ENCODE measurements at places on chromosomes 12 and 14.

DNA sequence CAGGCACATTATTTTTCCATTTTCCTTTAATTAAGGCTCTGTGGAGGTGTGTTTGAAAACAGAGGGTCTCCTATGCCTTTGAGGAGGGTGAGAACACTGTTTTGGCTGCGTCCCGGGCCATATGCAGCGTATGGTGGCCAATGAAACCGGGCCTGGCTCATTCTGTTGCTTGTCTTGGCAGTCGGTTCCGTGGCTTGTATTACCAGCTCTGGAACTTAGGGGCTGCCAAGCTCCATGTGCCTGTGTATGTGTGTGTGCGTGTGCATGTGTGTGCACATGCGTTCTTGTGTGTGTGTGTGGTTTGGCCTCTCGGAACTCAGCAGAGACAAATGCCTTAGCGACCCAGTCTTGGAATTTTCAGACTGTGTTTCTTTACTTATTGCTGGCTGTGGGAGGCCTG, 2.7 kb downstream of the JDP2 start:
- no peak for DNase-seq

- DNase-seq: peak; percentile 41
Observed at GRCh38 chr12:52873832-52874572, 25.2 kb upstream of the KRT78 start.

GRCh38 chr12:93996321-93996720, 152.1 kb upstream of the PLXNC1 start:
- no peak for DNase-seq

- no peak for DNase-seq
Observed at GRCh38 chr12:76277480-76277879, 70.7 kb downstream of the BBS10 start.

GRCh38 chr12:69563166-69563762, 22.0 kb upstream of the CCT2 start:
- no peak for DNase-seq

GRCh38 chr12:58186914-58187313, 245.5 kb downstream of the ATP23 start:
- DNase-seq: no peak

GRCh38 chr14:99359906-99360305, 87.9 kb upstream of the BCL11B start:
- no peak for DNase-seq

DNA sequence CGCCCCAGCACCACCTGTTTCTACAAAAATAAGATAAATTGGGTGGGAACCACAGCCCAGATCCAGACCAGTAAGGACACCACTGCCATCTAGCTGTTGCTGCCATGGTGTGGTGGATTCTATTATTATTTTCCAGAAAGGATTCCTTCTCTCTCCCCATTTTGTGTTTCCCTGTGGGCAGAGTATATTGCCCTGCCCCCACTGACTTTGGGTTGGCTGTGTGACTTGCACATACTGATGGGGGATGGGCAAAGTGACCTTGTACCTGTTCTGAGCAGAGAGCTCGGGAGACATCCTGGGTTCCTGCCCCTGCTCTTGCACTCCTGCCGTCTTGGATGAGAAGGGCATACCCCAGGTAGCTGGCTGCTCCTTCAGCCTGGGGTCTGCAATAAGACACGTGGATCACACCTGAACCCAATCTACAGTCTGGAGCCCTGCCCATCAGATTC, 24.3 kb downstream of the MOAP1 start:
- DNase-seq: no peak

DNA sequence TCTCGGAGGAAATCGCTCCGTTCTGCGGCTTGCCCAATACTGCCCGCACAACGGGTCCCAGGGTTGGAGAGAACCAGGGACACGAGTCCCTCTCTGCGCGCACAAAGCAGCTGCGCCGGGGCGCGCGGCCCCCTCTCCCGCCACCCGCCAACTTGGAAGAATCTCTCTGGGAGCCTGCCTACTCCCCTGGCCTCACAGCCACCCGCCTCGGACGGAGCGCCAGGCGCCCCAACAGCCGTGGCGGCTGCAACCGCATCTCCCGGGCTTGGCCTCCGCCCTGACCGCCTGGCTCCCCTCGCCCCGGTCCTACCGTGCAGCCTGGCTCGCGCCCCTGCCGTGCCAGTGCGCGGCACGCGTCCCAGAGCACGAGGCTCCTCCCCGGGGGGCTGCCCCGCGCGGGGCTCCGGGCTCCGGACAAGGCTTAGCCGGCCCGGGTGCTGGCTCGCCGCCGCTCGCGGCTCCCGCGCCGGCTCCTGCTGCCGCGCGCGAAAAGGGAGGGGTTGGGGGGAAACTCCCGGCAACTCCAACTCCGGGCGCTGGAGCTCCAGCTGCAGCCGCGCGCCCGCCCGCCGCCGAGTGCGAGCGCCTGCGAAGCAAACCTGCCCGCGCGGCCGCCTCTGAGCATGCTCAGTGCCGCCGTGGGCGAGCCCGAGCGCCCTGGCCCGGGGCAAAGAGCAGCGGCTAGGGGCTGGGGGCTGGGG, at the start of gene STXBP6:
STXBP6 (minus strand) TSS at position 580 of the 701 bp plus-strand sequence. CDS start 75,329 bp downstream, outside the sequence.
- DNase-seq: no peak

GRCh38 chr12:27614866-27615265, 81.4 kb upstream of the REP15 start:
- DNase-seq: no peak

DNA sequence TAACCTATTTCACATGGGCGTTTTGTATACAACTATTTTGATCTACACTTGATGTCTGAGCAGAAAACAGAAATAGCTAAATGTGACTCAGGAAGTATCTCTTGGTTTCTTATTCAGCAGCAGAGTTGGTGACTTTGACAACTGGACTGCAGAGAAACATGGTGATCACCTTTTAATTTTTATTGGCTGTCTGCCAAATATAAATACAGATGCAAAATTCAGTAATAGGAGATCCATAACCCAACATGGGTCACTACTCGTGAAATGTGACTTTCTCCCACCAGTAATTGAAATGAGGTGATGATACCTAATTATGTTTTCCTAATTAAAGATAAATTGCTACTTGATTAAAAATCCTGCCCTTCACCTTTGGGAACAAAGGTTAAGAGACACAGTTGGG, 487.1 kb downstream of the NELL2 start:
- DNase-seq: no peak

DNA sequence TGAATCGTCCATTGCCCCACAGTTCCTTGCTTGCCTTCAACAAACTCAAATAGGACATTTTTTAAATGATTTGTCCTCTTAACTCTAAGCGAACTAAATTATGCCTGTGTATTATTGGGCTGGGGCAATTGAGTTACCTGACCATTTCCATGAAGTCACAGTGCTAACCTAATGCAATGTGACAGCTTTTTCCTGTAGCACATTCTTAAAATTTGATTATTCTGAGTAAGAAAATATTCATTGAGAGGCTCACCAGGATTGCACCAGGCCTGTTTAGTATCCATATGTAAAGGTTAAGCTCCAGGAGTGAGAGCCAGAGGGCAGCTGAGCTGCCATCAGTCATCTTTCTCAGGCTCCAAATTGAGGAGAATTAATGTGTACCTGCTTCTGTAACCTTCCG, 90.9 kb downstream of the GPR65 start:
- DNase-seq: no peak

All from stimulated activated CD8-positive, alpha-beta memory T cell treated with anti-CD3 and anti-CD28 coated beads, Interleukin-12 subunit alpha, Interleukin-12 subunit beta, amount 100 ng/mL, for 1 hour (primary cell).